Osteocyte (in vitro differentiated cells): ENCODE measurements at places on chromosomes 2 and 18.
A peak's percentile ranks its signal among the peaks of the same experiment; 100 is the strongest.

DNA sequence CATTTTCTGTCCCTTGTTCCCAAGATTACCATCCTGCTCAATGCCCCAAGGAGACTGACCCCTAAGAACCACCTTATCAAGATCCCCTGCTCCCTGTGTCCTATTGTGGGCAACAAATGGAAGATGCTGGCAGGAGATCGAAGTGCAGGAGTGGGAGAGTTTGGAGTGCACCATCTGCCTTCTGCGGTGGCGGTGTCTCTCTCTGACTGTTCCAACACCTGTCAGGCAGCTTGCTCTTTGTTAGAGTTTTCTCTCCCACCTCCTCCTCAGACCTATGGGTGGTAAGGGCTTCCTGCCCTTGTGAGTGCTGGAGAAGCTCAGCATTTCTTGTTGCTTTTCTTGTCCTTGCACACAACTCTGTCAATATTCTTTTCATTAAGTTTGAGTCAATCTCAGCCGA is 64.1 kb upstream of the SPHKAP start:
- no peak for DNase-seq

- peak; percentile 88 for DNase-seq
Observed at GRCh38 chr2:113324684-113325160, 46.0 kb upstream of the PAX8 start.

DNA sequence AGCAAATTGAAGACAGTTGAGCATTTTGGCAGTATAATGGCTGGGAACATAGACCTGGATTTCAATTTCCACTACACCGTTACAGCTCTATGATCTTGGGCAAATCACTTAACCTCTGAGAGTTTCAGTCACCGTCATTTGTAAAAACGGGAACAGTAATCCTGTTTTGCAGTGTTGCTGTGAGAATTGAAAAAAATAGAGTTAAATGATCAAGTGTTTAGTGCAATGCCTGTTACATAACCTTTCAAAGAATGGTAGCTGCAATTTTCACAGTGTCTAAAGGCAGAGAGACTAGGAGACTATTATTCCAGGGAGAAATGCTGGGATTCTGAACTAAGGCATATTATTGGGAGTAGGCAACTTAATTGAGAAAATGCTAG is 2.0 kb downstream of the AGPS start:
- DNase-seq, result no peak

DNA sequence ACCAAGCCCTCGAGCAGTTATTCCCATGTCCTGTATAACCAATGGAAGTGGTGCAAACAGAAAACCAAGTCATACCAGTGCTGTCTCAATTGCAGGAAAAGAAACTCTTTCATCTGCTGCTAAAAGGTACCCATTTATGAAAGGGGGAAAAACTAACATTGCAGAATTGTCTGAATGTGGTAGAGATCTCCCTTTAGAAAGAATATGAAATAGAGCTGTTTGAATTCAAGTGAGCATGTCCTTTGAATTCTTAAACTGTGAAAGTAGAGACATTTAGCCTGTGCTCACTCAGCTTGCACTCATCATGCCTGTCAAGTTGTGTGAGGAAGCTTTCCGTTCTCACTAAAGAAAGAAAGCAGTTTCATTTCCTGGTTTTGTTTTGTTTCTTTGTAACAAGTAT is 87.4 kb downstream of the EML4 start:
- no peak for DNase-seq

DNA sequence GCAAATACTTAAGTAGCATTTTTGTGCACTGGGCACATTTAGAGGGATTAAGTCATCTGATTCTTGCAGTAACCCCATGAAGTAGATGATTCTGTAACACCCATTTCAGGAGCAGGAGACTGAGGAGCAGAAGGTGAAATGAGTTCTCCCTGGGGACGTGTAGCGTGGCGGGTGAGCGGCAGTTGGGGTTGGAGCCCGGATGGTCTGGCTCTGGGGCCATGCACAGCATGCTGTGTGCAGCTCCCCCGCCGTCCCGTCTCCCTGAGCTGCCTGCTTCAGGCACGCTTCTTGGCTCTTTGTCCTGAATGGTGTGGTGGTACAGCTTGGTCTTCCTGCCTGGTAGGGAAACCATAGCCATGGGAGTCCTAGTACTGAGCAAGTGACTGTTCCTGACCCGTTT is 32.4 kb downstream of the INPP4A start:
- DNase-seq, result no peak

GRCh38 chr2:118122594-118123281 is 34.5 kb downstream of the INSIG2 start:
- DNase-seq, result no peak

- no peak for DNase-seq
Observed at GRCh38 chr2:65582364-65582763, 150.0 kb upstream of the SPRED2 start.

DNA sequence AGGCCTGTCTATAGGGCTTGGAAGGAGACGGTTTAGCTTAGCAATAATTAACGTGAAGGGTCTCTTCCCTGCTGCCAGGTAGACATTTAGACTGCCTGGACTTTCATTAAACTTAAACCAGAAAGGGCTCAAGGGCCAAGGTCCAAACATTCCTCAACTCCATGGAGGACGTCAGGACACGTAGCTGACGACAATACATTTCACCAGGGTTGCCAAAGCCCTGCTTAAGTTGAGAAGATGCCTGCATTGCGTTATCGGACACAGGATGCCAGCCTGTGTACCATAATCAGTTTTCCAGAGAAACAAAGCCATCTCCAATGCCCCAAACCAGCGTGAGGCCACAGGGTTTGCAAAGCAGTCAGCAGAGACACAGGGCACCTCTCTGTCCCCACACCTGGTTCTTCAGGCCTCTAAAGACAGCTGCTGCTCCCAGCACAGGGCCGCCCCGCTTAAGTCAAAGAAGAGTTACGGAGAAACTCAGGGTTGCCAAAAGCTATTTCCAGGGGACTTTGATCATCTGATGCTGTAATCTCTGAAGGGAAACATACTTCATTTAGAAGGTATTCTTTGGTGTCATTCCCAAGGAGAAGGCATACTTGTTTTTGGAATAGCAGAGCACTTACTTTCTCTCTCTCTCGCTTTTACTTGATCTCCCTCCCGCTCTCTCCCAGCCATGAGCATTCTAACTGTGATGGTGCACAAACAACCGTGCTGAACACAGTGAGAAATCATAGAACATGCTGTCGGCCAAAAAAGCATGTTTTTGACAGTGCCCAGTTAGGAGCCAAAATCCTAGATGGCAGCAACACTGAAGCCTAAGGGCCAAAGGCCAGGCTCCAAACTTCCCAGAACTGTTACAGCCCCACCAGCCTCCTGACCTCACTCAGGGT is 46.0 kb downstream of the TTC32 start:
- no peak for DNase-seq
